ENCODE measurements at places on chromosomes 12 and 14.

- no peak for DNase-seq
Measured at GRCh38 chr12:117152793-117153775, 37.2 kb downstream of the FBXO21 start.

GRCh38 chr12:114445401-114446323, 39.7 kb upstream of the TBX5 start:
- no peak for DNase-seq

DNA sequence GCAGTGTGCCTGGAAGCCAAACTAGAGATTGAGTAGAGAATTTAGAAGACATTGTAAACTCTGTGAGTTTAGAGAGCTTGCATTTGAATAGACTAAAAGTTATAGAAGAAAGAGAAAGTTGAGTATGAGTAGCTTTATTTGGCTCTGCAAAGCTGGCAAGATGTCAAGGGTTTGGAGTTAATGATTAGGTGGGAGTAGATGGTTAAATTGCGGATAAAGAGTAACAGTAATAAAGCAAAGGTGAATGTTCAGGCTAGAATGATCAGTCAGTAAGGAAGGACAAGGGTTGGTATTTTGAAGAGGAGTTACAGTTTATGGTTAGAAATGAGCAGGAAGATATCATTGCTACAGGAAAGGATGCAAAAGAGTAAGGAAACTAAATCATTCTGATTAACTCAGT, 5.2 kb downstream of the PPM1A start:
- DNase-seq: no peak

GRCh38 chr12:56103823-56104108, 593 bp upstream of the PA2G4 start:
- no peak for DNase-seq

DNA sequence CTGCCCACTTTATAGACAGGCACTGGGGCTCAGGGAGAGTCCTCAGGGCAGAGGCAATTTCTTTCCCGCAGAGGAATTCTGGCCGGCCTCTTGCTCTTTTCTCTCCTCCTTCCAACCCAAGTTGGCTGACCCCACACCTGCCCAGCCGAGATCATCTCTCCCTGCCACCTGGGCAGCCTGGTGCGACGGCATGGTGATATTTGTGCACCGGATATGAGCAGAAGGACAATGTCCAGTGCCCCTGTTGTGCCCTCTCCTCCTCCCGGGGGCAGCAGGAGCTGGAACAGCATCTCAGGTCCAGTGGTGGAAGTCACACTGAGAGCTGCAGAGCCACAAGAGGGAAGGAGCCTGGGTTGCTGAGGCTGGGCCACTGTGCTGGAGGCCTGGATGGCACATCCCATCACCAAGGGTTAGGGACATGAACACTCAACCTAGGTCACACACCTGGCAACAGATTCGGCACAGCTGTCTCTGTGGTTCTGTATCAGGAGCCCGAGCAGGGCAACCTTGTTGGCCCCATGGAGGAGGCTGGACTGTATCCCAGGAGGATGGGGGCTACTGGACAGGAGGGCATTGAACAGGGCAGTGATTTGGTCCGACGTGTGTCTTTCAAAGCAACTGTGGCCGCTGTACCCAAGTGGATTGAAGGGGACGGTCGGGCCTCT, 57.7 kb upstream of the DIO3 start:
- DNase-seq: peak; percentile 2

GRCh38 chr14:99418242-99418641, 62.4 kb downstream of the SETD3 start:
- no peak for DNase-seq

- DNase-seq: no peak
Measured at GRCh38 chr14:94112513-94113063, 2.1 kb downstream of the IFI27 start.

- no peak for DNase-seq
Measured at GRCh38 chr12:34033628-34034296, 11.5 kb downstream of the ALG10 start.

GRCh38 chr14:91429385-91429784, 11.8 kb upstream of the CCDC88C start:
- no peak for DNase-seq

DNA sequence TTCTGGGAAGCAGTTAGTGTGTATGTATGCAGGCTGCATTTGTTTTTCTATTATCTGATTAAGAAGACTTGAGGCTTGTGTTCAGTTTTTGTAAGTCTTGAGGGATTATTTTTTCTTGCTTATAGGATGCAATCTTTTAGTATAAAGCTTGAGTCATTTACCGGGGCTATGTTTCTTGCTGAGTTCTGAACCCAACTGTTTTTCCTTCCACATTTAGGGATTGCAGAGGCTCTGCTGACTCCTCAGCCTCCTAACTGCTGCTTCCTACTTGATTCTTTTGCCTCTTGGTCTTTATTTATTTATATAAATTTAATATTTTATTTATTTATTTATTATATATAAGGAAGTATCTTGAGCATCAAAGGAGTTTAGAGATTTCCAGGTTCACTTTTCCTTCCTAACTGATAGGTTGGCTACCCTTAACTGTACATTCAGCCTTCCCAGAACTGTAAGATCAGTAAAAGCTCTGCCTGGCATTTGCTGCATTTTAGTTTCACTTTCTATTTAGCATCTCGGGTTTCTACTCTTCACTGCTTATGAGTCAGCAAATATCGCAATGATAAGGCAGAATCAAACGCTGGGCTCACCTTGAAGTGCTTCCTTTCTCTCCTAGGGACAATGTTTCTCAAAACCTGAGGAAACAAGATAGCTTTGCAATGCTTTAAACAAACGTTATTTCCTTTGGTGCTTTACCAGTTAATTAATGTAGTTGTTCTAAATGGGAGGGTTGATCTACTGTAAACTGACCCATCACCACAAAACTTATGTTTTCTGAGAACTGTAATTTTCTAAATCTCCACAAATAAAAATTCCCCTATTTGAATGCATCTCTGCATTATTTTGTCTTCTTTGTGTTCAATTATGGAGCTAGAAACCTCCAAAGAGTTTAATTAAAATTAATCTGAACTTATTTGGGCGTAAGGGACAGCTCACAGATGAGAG, 1183.7 kb upstream of the TMEM132C start:
- DNase-seq: no peak

DNA sequence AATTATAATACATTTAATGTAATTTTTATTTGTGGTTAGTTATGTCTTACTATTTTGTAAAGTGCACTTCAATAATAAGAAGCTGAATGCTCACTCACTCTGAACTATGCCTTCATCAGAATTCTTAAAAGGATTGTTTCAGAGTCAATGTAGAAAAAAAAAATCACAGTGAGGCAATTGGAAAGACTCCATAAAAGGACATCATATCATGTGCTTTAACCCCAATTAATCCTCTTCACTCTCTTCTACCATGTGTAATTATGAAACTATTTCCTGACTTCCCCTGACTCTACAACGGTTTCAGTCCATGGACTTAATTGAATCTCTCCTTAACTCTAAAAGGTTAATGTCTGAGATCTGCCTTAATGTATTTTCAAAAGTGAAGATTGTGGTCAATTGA, 250.4 kb upstream of the ALG10 start:
- no peak for DNase-seq

- DNase-seq: no peak
Measured at GRCh38 chr12:115305867-115306266, 621.9 kb upstream of the TBX3 start.

All from T-helper 17 cell (primary cell).